ENCODE measurements at places on chromosomes 7 and 10. TPM values are rescaled to one million over a fixed set of nuclear protein-coding genes. Genes with fewer than 3 reads are reported as not detected.

DNA sequence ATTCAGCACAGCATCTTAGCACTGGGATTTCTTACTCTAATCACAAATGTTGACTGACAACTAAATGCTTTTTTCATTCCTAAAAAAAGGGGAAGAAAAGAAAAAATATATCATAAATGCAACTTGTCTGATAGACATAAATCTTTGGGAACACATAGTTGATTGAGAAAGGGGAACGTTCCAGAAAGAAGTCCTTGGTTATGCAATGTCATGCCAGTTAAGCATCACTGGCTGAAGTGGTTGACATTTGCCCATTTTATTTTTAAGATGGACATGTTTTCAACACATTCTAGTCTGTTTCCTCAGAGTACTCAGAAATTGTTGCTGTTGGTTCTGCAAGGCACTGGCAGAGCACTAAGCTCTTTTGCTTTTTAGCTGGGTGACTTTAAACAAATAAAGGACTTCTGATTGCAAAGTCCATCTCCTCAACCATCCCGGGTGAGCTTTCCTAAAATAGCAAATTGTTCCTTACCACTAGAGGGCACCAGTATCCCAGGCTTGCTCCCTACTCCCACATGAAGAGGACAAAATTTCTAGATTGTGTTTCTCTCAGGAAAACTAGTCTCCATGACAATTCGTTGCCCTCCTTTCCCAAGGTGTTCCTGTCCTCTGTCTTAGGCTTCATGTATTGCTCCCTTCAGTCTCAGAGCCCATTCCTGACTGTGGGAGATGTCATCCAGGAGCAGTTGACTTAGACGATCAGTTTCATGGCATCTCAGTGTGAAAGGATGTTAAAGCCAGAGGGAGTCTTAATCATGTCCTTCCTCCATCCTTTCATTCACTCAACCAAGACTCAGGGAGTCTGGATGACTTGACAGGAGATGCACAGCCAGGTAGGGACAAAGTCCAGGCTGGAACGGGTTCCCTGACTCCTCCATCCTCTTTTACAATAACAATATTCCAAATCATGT is 23.9 kb downstream of the OPALIN start:
- H3K36me3 ChIP-seq = no peaks in the 10 kb centered on the region
- no peak overlapping the region for H3K4me3 ChIP-seq
- H3K27me3 ChIP-seq = no peaks in the 10 kb centered on the region
- H3K27ac ChIP-seq = no peak overlapping the region
- no peak for DNase-seq
- no peaks in the 10 kb centered on the region for H3K4me1 ChIP-seq

DNA sequence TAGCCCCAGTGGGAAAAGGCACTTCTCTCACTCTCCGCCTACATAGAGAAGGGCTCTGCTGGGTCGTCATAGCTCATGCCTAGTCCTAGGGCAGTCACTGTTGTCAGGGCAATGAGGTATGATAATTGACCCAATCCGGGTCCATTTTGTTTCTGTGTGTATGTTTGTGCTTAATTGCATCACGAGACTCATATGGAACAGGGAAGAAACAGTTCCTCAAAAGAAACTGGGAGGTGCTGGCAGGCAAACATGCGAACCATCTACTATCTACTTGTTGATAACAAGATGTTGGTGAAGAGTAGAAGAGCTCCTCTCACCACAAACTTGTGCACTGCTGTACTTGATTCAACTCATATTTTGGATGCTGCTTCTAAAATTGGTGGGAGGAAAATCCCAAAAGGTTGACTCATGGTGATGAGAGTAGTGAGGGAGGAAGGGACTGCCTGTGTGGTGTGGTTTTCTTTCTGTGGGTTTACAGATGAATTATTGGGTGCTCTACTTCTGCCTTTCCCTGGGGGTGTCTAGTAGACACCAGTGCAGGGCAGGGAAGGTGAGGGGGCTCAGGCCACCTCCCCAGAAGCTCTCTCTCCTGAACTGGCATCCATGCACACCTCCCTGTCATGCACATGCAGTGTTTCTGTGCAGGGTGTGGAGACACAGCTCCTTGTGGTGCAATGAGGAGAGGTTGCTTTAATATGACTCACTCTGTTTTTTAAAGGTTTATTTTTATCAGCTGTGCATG is 29.4 kb downstream of the LSMEM1 start:
- H3K4me1 ChIP-seq = no peaks in the 10 kb centered on the region
- no peaks in the 10 kb centered on the region for H3K27me3 ChIP-seq
- no peak overlapping the region for H3K4me3 ChIP-seq
- no peak for DNase-seq
- H3K27ac ChIP-seq = peak overlapping the region; percentile 12

- no peak overlapping the region for H3K4me3 ChIP-seq
- DNase-seq = no peak
- no peaks in the 10 kb centered on the region for H3K4me1 ChIP-seq
- no peaks in the 10 kb centered on the region for H3K36me3 ChIP-seq
- H3K27me3 ChIP-seq = no peaks in the 10 kb centered on the region
These were observed 13.3 kb upstream of the CNNM1 start for GRCh38 chr10:99315853-99316252.

DNA sequence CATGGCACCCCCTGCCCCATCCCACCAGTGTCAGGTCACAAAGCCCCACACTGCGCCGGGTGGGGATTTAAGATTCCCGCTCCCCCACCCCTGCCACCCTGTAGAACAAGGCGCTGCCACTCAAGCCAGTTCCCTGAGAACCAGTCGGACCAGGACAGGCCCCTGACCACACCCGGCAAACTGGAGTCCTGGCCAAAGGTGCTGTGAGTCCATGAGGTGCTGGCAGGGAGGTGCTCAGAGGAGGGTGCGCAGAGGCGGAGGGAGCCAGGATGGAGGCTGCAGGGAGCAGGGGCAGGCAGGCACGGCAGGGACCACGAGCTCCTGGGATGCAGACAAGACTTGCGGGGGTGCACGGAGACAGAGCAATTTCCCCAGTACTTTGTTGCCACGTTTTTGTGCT is 19.7 kb upstream of the GDI2 start:
- H3K36me3 ChIP-seq = no peaks in the 10 kb centered on the region
- no peaks in the 10 kb centered on the region for H3K4me1 ChIP-seq
- no peak for DNase-seq
- no peak overlapping the region for H3K4me3 ChIP-seq

BTBD16 gene
- not detected for total RNA-seq

GIMAP1 gene
- total RNA-seq = 19.1 TPM

TRIM8 gene
- total RNA-seq = 119 TPM

LAMB1 gene
- 221 TPM for total RNA-seq

CALN1 gene
- total RNA-seq = not detected

NKX1-2 gene
- total RNA-seq = not detected

CCZ1 gene
- 37.1 TPM for total RNA-seq

C10orf90 gene
- total RNA-seq = not detected

KLF14 gene
- total RNA-seq = not detected

Data from uterus (tissue), 4 donors.